ENCODE measurements at places on chromosomes 2 and 18. TPM values are rescaled to one million over a fixed set of nuclear protein-coding genes. Genes with fewer than 3 reads are reported as not detected.

- H3K4me3 ChIP-seq: no peak overlapping the region
- no peak overlapping the region for H3K27ac ChIP-seq
- no peaks in the 10 kb centered on the region for H3K4me1 ChIP-seq
- no peak for DNase-seq
- H3K36me3 ChIP-seq: no peaks in the 10 kb centered on the region
Observed at GRCh38 chr2:164143183-164143930, 407.5 kb upstream of the FIGN start.

- no peak for DNase-seq
- H3K36me3 ChIP-seq: no peaks in the 10 kb centered on the region
- no peak overlapping the region for H3K27ac ChIP-seq
Observed at GRCh38 chr18:52844323-52844722, 504.3 kb downstream of the DCC start.

GRCh38 chr2:160909781-160910242, 250.4 kb upstream of the TANK start:
- H3K4me1 ChIP-seq: no peaks in the 10 kb centered on the region
- DNase-seq: no peak
- no peak overlapping the region for H3K4me3 ChIP-seq
- H3K27ac ChIP-seq: no peak overlapping the region
- no peaks in the 10 kb centered on the region for H3K36me3 ChIP-seq

DNA sequence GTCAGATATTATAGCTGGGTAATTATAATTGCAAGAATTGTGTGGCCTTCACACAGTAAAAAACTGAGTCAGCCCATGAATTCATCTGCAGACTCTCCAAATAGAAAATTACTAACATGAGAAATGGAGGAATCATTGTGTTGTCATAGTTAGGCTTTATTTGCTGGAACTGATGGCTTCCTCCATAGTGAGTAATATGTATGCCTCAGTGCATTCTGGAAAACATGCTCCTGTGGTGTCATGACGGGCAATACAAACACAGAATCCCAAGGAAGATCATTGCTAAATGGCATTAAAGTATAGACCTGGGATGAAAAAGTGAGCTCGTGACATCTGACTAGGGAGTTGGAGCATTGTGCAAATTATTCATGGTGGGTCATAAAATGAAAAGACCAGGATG, 23.6 kb upstream of the NMS start:
- H3K27me3 ChIP-seq: no peaks in the 10 kb centered on the region
- DNase-seq: no peak
- no peaks in the 10 kb centered on the region for H3K4me1 ChIP-seq
- no peak overlapping the region for H3K27ac ChIP-seq
- no peaks in the 10 kb centered on the region for H3K36me3 ChIP-seq

Gene CNGA3
- 0.20 TPM for total RNA-seq

GRCh38 chr2:97858442-97858841, 137.3 kb downstream of the TMEM131 start:
- no peaks in the 10 kb centered on the region for H3K36me3 ChIP-seq
- no peaks in the 10 kb centered on the region for H3K4me1 ChIP-seq
- no peak overlapping the region for H3K27ac ChIP-seq
- H3K4me3 ChIP-seq: no peak overlapping the region
- DNase-seq: no peak
- H3K27me3 ChIP-seq: no peaks in the 10 kb centered on the region

Gene ELOA2
- not detected for total RNA-seq

GRCh38 chr2:104572834-104573233, 281.1 kb upstream of the POU3F3 start:
- no peak for DNase-seq
- no peaks in the 10 kb centered on the region for H3K36me3 ChIP-seq
- no peak overlapping the region for H3K4me3 ChIP-seq

GRCh38 chr2:112317303-112318158, 42.1 kb downstream of the ZC3H6 start:
- H3K4me1 ChIP-seq: no peaks in the 10 kb centered on the region
- no peaks in the 10 kb centered on the region for H3K27me3 ChIP-seq
- DNase-seq: no peak
- H3K27ac ChIP-seq: no peak overlapping the region

- H3K36me3 ChIP-seq: no peaks in the 10 kb centered on the region
- no peaks in the 10 kb centered on the region for H3K27me3 ChIP-seq
- H3K4me3 ChIP-seq: no peak overlapping the region
Observed at GRCh38 chr2:98518101-98518500, 73.4 kb downstream of the INPP4A start.

Gene SCN3A
- total RNA-seq: 0.80 TPM

- peaks cover 61% of the 10 kb centered on the region for H3K27me3 ChIP-seq
- no peak overlapping the region for H3K4me3 ChIP-seq
- H3K4me1 ChIP-seq: peaks cover 12% of the 10 kb centered on the region
- H3K27ac ChIP-seq: no peak overlapping the region
Observed at GRCh38 chr2:120343433-120344105, 2.4 kb upstream of the INHBB start.

GRCh38 chr2:85926931-85927661, 38.3 kb upstream of the ST3GAL5 start:
- H3K4me1 ChIP-seq: no peaks in the 10 kb centered on the region
- H3K4me3 ChIP-seq: no peak overlapping the region
- DNase-seq: no peak
- no peak overlapping the region for H3K27ac ChIP-seq

Gene IL1A
- total RNA-seq: not detected

DNA sequence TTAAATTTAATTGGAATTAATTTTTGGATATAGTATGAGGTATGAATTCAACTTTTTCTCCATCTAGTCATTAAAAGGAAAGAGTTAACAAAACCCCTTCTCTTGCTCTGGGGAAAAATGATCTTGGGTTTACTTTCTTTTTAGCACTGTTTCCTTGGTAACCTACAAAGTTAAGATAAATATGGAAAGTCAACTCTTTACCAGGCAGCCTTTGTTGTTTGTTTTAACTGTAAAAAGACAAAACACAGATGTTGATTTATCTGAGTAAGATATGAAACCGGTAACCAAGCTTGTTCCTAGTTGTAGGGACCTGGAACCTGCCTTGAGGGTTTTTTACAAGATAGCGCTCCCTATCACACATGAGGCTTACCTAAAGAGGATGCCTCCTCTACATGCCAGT, 10.1 kb upstream of the SANBR start:
- no peaks in the 10 kb centered on the region for H3K36me3 ChIP-seq
- no peaks in the 10 kb centered on the region for H3K27me3 ChIP-seq
- no peak for DNase-seq
- H3K27ac ChIP-seq: no peak overlapping the region
- H3K4me1 ChIP-seq: no peaks in the 10 kb centered on the region

Gene UGT1A4
- total RNA-seq: 1.8 TPM

Gene CHST9
- 0.05 TPM for total RNA-seq

Gene PARD3B
- total RNA-seq: 24.2 TPM

GRCh38 chr2:86050301-86050700, 55.4 kb downstream of the POLR1A start:
- H3K27me3 ChIP-seq: no peaks in the 10 kb centered on the region
- no peak overlapping the region for H3K27ac ChIP-seq
- H3K4me3 ChIP-seq: no peak overlapping the region
- H3K36me3 ChIP-seq: peaks cover 5% of the 10 kb centered on the region
- no peak for DNase-seq
- no peaks in the 10 kb centered on the region for H3K4me1 ChIP-seq

Gene TUBA4B
- not detected for total RNA-seq

Gene SCN2A
- total RNA-seq: 0.05 TPM

Gene FTCDNL1
- total RNA-seq: 1.3 TPM

DNA sequence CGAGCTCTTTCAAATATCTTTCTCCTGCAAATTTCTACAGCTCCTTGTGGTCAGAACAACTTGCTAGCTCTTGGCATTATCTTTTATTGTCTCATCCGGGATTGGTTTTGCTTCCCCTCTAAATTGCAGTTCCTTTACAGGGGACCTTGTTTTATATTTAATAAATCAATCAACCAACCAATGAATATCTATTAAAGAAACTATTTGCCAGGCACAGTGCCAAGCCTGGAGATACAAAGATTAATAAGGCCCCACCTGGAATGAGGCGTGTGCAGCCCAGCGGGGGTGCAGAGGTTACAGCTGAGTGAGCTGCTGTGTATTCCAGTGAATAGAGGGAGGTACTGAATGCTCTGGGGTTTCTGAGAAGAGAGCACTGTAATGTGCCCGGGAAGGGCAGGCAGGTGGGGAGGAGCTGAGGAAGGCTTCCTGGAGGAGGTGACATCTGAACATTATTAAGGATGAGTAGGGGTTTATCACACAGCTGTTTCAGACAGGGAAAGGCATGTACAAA, 51.8 kb downstream of the LIPG start:
- no peak overlapping the region for H3K27ac ChIP-seq
- peaks cover 5% of the 10 kb centered on the region for H3K4me1 ChIP-seq
- no peaks in the 10 kb centered on the region for H3K36me3 ChIP-seq
- no peak overlapping the region for H3K4me3 ChIP-seq
- DNase-seq: no peak
- no peaks in the 10 kb centered on the region for H3K27me3 ChIP-seq

GRCh38 chr2:2456721-2457120, 125.6 kb upstream of the MYT1L start:
- no peaks in the 10 kb centered on the region for H3K4me1 ChIP-seq
- H3K27ac ChIP-seq: no peak overlapping the region
- no peaks in the 10 kb centered on the region for H3K36me3 ChIP-seq
- no peaks in the 10 kb centered on the region for H3K27me3 ChIP-seq
- H3K4me3 ChIP-seq: no peak overlapping the region

Gene PSTPIP2
- 3.8 TPM for total RNA-seq

DNA sequence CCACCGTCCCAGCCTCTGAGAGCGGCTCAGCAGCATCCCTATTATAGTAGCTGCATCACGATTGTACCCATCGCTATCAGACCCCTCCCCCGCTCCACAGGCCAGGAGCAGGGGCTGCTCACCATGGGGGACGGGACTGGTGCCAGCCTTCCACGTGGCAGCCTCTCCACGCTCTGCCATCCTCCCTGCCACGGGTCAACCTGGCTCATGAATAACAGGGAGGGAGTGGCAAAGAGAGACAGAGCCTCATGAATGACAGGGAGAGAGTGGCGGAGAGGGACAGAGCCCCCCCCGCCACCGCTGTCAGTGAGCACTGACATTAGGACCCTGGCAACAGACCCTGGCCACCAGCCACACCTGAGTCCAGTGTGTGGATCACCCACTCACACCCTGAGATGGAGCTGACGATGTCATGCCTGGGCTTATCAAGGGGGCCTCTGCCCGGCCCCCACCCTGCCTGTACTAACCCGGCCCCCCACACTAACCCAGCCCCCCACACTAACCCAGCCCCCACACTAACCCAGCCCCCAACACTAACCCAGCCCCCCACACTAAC, 16.9 kb downstream of the CROCC2 start:
- H3K4me1 ChIP-seq: no peaks in the 10 kb centered on the region
- H3K27me3 ChIP-seq: no peaks in the 10 kb centered on the region
- peak; percentile 18 for DNase-seq

Gene RGPD8
- 11.7 TPM for total RNA-seq

DNA sequence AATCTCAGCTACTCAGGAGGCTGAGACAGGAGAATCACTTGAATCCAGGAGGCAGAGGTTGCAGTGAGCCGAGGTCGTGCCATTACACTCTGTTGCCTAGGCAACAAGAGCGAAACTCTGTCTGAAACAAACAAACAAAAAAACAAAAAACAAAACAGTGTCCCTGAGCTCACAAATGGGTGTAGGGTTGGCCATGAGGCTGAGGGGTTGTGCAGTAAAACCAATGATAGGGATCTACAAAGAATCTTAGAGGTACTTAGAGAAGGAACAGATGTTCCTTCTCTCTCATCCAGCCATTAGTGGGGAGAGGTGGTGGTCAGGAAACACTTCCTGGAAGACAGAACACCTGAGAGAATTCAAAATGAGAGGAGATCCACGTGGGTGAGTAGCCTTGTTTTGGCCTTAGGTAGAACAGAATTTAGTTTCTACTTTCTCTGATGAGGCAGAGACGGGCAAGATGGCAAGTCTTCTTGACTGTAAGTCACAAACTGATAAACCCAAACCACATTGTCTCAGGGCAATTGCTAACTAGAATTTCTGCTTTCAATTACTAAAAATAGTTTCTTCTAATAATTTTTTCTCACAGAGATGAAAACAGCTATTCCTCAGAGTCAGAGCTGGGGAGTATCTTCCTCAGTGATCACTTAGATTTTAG, 61.5 kb upstream of the PPM1B start:
- no peaks in the 10 kb centered on the region for H3K36me3 ChIP-seq
- no peaks in the 10 kb centered on the region for H3K27me3 ChIP-seq
- peaks cover 2% of the 10 kb centered on the region for H3K4me1 ChIP-seq
- H3K27ac ChIP-seq: no peak overlapping the region
- H3K4me3 ChIP-seq: no peak overlapping the region
- no peak for DNase-seq

DNA sequence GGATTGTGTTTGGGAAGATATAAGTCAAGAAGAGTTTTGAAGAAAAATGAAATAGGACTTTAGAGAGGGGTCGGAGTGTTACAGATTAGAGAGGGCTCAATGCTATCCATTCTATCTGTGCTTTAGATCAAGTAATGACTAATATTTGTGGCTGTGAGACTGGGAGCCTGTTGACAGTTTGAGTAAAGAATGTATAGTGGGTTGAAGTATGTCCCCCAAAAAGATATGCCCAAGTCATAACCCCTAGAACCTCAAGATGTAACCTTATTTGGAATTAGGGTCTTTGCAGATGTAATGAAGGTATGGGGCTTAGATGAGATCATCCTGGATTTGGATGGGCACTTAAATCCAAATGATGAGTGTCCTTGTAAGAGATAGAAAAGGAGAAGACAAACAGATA, 55.3 kb upstream of the SERPINE2 start:
- no peaks in the 10 kb centered on the region for H3K27me3 ChIP-seq
- no peaks in the 10 kb centered on the region for H3K36me3 ChIP-seq
- no peak overlapping the region for H3K27ac ChIP-seq

GRCh38 chr2:142938240-142938639, 60.8 kb downstream of the KYNU start:
- DNase-seq: no peak
- no peaks in the 10 kb centered on the region for H3K27me3 ChIP-seq
- H3K27ac ChIP-seq: no peak overlapping the region
- no peak overlapping the region for H3K4me3 ChIP-seq
- H3K4me1 ChIP-seq: no peaks in the 10 kb centered on the region
- H3K36me3 ChIP-seq: no peaks in the 10 kb centered on the region

Gene IL36A
- total RNA-seq: not detected

Gene COL4A3
- 0.30 TPM for total RNA-seq

DNA sequence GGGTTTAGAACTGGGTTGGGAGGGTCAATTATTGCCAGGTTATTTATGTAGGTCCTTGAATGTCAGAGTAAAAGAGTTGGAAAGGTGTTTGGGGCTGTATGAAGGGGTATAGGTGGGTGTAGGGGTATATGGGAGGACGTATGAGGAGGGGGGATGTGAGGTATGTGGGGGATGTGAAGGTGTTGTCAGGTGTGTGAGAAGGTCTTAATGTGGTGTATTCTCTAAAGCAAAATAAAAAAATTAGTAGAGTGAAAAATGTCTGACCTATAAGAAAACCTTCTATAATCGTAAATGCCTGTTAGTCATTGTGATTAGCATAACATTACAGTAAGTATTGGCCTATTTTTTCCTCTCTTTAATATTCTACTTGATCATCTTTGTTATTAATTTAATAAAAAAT, 25.1 kb downstream of the ACVR2A start:
- H3K27me3 ChIP-seq: no peaks in the 10 kb centered on the region
- no peak overlapping the region for H3K4me3 ChIP-seq
- no peak for DNase-seq
- no peaks in the 10 kb centered on the region for H3K4me1 ChIP-seq

- H3K4me1 ChIP-seq: peaks cover 6% of the 10 kb centered on the region
- no peak overlapping the region for H3K4me3 ChIP-seq
- no peaks in the 10 kb centered on the region for H3K27me3 ChIP-seq
- peak overlapping the region; percentile 15 for H3K27ac ChIP-seq
Observed at GRCh38 chr2:195562570-195563566, 94.2 kb upstream of the SLC39A10 start.

Gene HOXD12
- not detected for total RNA-seq

Gene CYTIP
- 8.0 TPM for total RNA-seq

Gene ALK
- 0.19 TPM for total RNA-seq

Data from colonic mucosa (tissue), 4 donors.